ENCODE measurements at places on chromosomes 6 and 20.

- DNase-seq = no peak
Measured at GRCh38 chr6:33865478-33866077, 61.8 kb upstream of the MLN start.

DNA sequence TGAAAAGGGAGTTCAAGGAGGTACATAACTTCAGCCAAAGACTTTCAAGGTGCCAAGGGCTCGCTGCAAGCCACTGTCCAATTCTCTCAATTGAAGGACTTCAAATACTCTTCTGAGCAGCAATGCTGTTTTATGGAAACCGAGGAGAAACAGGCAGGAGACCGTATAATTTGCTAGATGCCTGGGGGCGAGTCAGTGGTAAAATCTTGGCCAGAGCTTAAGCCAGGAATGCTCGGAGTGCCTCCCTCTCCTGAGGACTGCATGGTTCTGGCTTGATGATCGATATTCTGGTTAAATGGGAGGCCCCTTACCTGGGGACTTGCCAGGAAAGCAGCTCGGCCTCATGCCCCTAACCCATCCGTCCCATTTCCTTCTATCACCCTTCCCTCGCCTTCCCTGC lies 35.8 kb upstream of the NOP56 start:
- no peak for DNase-seq

GRCh38 chr6:165850434-165851019 lies 187.5 kb upstream of the PDE10A start:
- DNase-seq = peak; percentile 5

DNA sequence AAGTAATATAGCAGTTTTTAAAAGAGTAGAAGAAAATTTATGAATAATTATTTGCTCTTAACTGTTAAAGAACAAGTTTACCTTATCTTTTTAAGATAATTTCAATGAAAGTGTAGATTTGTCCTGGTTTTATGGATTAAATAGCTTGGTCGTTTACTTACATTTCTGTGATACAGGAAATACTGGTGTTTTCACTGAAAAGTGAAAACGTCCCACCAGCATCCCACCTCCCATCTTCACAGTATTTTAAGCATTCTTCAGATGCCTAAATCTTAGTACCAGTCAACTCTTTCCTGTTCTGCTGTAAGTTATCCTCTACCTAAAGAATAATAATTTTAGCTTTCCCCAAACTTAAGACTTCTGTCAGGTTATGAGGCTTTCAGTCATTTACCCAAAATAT lies 5.8 kb downstream of the TAB2 start:
- DNase-seq = no peak

DNA sequence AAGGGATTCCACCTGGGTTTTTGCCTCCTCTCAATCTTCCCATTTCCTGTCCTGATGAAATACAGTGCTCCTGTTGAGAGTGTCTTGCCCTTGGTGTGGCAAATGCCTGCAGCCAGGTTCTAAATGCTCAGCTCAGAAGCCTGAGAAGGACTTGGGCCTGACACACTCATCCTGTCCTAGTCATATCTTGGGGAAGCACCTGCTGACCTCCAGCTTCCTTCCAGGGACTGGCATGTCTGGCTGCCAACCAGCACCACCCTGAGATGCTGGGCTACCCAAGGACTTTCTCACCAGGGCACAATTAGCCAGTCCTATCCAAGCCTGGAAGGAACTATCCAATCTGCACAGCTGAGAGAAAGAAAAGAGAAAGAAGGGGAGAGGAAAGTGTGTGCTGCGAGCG lies 43.4 kb downstream of the LRFN2 start:
- no peak for DNase-seq

DNA sequence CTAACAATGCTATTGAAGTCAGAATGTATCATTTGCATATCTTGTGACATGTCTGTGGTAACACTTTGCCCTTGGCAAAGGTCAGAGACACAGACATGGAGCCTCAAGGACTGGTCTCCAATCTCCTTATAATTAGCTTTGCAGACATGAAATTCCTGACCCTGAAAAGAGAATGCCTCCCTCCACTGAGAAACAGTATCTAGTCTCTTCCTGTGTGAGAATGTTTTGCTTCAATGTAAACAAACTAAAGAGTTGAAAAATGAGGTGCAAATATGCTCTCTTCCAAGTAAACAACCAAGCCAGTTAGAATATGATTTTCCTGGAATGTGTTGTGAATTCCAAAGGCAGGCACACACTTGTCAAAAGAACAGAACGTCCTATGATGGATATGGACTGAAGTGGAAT lies 407.1 kb upstream of the MARCKS start:
- no peak for DNase-seq

- no peak for DNase-seq
Measured at GRCh38 chr6:118171852-118172251, 264.8 kb downstream of the SLC35F1 start.

DNA sequence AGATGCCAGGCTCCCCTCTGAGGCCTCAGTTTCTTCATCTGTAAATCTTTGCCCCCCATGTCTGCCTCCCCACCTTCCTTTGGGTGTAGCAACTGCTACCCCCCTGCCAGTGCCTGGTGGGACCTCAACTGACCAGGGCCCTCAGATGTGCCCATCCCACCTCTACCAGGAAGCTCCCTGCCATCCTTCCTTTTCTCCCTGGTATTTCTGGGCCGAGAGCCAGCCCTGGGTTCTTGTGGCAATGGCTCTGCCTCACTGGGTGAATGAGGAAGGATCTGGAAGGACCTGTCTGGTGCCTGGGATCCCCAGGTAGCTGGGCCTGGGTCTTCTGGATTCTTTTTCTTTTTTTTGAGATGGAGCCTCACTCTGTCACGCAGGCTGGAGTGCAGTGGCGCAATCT lies 141.1 kb upstream of the RNF24 start:
- no peak for DNase-seq

DNA sequence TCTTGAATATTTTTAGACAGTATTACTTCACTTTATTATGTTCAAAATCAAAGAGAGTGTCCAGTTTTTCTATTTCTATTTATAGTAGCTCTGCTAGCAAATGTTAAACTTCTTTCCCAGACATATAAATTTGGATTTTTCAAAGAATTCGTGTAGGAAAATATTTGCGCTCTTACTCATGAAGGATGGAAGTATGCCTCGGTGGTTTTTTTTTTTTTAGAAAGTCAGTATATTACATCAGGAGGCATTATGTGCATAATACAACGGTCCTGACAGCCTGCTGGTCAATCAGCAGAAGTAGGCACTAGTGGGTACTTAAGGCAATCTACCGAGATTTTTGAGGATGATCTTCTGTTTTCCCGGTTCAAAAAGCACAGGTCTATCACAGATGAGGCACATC lies 249.3 kb downstream of the TBX18 start:
- no peak for DNase-seq

DNA sequence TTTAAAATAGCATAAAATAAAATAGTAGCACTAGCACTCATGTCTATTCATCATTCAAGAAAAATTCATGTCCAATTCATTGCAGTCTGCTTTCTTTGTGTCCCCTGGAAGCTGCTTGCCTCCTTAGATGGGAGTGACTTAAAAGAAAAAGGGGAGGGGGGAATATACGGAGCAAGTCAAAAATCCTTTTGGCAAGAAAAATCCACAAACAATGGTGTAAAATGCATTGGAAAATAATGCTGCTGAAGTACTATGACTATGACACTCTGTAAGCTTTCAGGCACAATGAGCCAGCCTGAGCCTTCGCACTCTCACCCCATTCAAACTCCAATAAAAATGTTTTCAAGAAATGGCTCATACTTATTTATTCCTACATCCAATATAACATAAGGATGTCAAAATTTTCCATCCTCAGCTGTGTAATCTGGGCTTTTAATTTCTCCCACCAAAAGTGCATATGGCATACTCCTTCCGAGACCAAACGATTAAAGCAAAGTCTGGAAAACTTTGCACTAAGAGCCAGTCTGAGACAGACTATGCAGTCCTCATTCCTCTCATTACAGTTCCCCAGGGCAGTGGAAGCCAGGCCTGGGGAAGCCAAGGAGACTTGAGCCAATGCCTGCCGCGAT lies 790 bp downstream of the NEDD9 start:
- no peak for DNase-seq

GRCh38 chr6:43801495-43802181 lies 31.6 kb downstream of the VEGFA start:
- DNase-seq = no peak

Data from non-pigmented ciliary epithelial cell (primary cell).